ENCODE measurements at places on chromosomes 7 and 10.

- DNase-seq: no peak
Observed at GRCh38 chr7:47516985-47517600, 64.8 kb downstream of the TNS3 start.

DNA sequence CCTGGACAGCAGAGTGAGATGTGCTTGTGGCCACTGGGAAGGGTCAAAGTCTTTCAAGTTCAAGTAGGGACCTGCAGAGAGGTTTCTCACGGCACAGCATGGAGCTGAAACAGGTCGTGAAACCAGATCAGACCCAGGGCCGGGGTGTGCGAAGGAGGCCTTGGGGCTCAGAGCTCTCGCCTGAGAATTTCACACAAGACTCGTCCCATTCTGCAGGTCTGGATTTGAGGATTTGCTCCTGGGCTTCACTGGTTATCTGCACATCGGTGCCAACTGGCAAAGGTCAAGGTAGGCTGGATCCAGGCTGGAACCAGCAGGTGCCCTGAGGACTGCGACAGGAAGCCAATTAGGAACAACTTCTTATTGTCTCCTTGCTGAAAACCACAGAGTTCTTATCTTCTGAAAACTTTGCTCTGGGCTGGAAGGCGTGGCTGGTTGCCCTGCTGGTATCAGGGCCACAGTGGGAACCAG is 24.0 kb upstream of the GTF2I start:
- DNase-seq: no peak

DNA sequence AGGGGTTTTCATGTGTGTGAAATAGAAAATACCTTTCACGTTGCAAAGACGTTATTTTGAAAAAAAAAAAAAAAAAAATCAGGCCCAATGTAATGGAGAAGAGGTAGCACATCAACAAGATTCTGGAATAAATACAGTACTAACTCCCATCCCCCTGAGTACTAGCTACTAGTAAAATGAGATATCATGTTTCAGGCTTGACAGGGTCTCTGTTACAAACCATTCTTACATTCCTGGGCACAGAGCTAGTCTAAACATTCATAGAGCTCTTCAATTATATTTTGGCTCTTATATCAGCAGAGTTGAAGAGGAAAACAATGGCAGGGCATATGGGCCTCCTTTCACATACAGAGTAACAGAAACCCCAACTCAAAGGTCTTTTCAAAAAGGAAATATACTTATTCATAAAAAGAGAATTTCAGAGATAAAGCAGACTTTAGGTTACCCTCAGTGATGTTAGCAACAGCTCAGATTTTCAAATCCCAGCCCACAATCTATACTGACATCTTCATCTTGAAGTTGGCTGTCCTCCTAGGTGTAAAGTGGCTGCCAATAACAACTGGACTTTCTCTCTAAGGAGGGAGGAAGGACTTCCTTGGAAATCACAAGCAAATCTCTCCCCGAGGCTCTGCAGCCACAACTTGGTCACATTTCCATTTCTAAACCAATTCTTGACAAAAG is 18.6 kb downstream of the C7orf33 start:
- DNase-seq: no peak

DNA sequence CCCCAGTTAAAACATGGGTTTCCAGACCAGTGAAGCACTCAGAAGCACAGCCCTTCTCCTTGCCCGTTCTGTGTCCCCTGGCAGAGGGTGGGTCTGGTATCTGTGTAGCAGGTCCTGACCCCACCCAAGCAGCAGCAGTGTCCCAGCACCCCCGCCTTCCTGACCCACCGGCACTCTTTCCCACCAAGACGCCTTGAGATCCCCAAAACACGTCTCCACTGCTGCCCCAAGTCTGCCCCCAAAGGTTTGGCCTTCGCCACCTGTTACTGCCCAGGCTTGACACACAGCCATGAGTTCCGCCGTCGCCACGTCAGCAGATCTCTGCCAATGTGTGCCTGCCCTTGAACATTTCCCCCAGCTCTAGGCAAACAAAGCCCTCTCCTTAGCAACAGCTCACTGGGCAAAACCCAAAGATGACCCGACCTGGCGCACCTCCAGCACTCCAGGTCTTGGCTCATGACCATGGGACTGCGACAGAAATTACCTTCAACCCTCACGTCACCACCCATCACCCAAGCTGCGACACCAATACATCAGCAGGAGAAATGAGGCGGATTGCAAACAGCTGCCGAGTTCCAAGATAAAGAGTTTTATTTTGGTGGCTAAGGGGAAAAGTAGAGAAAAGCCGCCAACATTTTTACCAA is 75.6 kb downstream of the CTBP2 start:
- no peak for DNase-seq

- no peak for DNase-seq
Observed at GRCh38 chr10:3510741-3511140, 274.3 kb downstream of the KLF6 start.

DNA sequence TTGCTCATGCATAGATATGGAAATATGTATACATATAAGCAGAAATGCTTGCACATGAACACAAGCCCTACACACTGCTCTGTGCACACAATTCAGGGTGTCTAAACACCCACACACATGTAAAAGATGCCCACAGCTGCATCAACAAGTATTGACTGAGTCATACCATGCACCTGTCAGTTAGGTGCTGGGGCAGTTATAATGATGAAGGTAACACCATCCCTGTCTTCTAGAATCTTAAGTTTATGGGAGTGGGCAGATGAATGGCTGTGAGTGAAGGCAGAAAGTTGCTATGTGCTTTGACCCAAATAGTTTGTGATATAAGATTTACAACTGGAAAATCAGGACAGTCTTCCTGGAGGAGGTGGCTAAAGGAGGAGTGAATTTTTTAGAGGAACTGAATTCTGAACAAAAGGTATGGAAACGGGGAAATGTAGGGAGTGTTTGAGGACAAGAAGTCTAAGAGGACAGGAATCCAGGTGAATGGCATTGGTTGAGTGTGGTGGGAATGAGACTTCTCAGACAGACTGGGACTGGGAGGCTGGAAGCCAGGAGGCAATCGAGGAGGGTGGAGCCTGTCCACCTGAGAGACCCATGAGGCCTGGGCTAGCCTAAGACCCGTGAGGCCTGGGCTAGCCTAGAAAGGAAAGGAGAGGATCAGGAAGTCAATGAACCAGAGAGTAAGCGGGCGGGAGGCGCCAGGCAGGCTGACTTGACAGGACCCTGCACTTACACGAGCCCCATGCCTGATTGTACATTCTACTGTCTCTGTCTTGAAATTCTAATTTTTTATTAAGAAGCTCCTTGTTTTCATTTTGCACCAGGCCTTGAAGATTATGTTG is 20.7 kb downstream of the POLL start:
- no peak for DNase-seq

DNA sequence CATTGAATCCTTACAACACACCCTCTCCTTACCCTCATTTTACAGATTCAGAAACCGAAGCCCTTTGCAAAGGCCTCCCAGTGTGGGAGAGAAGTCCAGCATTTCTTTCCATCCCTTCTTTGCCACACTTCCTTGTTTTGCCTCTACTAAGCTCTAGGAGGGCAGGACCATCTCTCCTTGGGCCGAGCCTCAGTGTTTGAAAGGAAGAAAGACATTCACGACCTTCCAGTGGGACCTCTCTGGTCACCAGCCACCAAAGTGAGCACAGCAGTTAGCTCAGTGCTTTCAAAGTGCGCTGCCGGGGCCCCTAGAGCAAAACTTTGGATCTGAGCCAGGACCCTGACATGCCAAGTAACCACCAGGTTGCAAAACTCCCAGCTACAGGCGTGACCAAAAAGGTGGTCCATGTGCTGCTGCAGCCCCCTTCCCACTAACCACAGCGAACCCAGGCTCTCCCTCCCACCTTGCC is 12.4 kb downstream of the CTBP2 start:
- no peak for DNase-seq

GRCh38 chr7:117640465-117640864 is 160.6 kb downstream of the CFTR start:
- DNase-seq: no peak

DNA sequence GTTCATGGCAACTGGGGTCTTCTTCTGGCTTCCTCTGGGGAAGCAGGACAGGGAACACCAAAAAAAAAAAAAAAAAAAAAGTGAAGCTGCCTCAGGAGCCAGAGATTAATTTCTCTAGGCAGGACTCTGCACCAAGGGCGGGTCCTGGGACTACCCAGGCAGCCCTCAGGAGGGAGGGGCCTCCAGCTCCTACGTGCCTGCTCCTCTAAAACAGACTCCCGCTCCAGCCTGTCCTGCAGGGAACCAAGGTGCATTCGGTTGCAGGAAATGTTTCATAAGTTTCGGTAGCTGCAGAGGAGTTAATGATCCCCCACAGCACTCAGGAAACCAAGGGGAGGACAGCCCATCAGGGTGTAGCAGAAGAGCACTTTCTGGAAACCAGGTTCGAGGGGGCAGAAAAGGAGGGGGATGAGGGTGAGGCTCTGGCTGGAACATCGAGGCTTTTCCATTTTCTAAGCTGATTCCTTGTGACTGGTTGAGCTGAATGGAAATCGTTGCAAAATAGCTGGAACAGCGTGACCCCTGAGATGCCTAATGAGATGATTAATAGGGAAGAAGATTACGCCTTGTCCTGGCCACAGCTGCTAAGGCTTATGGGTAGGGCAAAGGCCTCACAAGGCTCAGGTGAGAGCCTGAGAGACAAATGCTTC is 84.2 kb downstream of the STRA8 start:
- DNase-seq: no peak

DNA sequence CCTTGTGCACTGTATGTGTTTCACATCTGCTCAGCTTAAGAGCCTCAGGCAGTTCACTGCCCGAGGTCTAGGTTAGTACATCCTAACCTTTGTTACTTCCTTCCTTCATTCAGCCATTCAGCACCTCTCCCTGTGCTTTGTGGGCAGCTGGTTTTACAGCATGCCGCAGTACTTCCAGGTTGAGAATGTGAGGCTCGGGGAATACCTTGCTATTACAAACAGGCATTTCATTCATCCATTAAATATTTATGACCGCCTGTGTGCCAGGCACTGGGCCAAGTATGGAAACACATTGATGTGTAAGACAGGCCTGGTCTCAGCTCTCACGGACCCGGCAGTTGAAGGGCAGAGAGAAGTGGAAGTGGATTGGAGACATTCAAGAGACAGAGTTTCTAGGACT is 82.4 kb downstream of the SHH start:
- DNase-seq: no peak

- DNase-seq: no peak
Observed at GRCh38 chr10:97179731-97180362, 5.9 kb downstream of the SLIT1 start.

- DNase-seq: no peak
Observed at GRCh38 chr7:123355576-123356190, 155.9 kb upstream of the SLC13A1 start.

DNA sequence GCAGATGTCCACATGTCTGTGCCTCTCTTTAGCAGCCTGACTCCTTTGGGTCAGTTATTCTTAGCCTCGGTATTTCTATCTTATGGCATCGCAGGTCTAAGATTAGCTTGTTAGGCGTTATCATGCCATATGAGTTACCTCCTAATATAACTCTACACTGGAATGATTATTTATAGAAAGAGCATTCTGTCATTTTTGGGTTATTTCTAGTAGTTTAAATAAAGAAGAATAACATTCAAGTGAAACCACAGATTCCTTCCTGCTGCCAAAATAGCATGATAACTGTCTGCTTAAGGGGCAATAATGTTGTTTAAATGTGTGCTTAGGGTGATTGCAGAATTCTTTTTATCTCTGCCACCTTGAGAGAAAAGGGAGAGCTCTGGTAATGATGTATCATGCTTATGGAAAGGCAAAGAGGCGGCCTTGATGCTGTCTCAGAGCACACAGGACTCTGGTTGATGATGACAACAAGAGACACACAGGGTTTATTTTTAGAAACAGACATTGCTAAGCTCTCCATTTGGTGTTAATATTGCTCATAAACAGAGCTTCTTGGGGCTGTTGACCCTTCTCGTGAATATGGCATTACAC is 10.4 kb downstream of the HDAC9 start:
- DNase-seq: no peak

DNA sequence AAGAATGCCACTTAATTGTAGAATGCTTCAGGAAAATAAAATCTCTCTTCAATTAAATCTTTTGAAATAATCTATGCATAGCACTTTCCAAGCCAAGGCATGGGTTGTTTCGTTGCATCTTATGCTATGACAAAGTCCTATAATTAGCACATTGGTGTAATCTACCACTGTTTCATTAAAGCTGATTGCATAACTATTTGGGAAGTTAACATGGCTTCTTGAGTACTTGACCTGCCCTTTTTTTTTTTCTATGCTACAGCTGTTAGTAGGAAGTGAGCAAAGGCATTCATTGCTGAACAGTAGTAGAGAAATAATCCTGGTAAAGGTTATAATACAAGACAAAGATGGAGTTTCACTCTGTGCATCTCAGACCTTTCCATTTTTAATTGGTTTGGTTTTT is 557.2 kb upstream of the CELF2 start:
- DNase-seq: no peak
